ENCODE measurements at places on chromosomes 5 and 9.

DNA sequence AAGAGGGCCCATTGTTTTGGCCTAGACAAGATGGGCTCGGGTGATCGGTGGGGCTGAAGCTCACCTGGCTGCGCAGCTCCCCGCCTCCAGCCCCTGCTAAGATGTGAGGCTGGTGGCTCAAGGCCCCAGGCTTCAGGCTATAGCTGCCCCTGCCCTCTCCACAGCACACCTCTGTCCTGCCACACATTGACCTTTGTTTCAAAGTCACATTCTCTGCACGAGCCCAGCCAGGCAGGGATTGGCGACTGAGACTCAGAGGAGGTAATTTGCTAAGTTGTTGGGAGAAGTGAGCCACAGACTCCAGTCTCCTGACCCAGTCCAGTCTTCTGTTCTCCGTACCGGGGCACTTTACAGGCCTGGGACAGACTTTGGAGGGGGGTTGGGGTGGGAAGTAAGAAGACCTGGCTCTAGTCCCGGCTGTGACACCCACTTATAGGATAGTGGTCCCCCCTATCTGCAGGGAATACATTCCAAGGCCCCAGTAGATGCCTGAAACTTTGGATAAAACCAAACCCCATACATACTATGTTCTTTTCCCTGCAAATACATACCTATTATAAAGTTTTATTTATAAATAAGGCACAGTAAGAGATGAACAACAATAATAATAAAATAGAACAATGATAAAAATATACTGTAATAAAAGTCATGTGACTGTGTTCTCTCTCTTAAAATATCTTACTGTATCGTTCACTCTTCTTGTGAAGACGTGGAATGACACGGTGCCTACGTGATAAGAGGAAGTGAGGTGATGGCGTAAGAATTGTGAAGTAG is 13.3 kb downstream of the PDGFRB start:
- no peak for DNase-seq

- DNase-seq, result no peak
These were observed 419.6 kb downstream of the GADD45G start for GRCh38 chr9:90024409-90024808.

DNA sequence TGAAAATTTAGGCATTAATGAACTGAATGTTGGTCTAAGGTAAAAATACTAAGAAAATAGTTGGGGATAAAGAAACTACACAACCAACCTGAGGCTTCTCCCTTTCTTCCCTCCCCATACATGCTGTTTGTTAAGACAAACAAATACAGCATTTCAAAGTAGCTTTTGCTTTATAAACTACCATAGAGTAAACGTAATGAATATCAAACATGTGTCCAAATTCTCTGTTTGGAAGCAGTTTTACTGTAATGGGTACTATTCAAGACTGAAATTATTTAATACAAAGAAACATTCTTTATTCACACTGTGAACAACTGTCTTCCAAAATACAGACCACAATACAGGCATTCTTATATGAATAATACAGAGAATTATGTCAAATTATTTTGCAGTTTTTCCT is 52.0 kb downstream of the SLC44A1 start:
- DNase-seq, result no peak

DNA sequence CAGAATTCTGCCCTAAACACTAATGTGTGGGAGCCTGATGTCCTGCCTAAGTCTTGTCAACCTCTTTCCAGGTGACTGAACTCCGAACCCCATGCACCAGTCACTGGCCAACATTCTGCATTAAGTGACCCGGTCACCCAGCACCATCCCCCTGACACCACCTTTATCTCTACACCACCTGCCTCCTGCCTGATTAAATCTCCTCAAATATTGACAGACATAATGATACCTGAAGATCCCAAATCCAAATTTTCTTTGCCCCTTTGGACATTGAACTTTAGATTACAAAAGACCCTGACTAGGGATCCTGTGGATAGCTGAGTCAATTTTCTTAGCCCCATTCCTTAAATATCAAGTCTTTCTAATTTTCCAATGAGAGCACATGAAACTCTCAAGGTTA is 150.1 kb downstream of the GHR start:
- DNase-seq, result no peak

DNA sequence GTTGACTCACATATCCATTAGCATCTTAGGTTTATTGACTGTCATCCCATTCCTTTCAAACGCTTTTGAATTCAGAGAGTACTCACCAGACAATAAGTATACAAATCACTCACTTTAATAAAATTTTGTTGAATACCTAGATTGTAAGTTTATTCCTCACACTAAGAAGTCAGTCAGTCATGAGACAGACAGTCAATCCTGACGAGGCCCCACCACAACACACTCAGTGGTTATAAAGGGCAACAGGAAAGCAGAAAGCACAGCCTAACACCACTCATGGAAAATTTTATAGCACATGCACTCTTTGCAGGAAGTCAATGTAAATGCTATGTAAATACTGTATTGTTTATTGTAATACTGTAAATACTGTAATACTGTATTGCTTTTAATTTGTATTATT is 176.3 kb upstream of the PTGER4 start:
- DNase-seq, result peak; percentile 51

DNA sequence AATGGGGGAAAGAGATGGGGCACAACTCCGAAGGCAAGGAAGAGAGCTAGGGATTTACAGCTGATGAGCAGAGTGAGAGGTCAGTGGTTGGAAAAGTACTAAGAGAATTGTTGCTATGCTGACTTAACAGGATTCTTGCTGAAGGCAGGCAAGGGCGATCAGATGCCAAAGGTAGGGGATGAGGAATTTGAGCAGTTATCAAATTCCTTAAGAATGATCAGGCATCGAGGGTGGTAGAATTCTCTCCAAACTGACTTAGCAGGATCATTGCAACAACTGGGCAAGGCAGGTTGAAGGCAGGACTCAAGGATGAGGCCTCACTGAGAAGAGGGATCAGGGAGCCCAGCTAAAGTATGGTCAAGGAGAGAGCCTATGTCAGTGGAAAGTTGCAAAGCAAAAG is 171.0 kb downstream of the HSD17B3 start:
- no peak for DNase-seq

- no peak for DNase-seq
These were observed 69.4 kb upstream of the SPATA31D4 start for GRCh38 chr9:81858657-81859430.

- no peak for DNase-seq
These were observed 317.7 kb upstream of the IRX4 start for GRCh38 chr5:2200261-2200950.

DNA sequence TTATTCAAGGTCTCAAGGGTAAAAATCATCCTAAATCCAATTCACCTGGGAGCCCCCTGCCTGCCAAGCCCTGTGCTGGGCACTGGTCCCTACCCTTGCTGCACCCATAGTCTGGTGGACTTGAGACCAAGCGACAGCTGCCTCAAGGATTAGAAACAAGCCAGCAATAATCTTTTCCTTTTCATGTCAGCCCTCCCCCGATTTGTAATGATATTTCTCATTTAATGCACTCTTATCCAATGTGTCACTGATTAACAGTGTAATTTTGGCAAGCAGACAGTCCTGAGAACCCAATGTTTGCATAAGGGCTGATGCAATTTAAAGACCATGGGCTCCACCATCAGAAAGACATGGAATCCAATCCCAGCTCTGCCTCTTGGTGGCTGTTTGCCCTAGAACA is 108.9 kb downstream of the ACTL7B start:
- DNase-seq, result no peak

GRCh38 chr5:6485441-6485840 is 36.8 kb downstream of the UBE2QL1 start:
- DNase-seq, result no peak

DNA sequence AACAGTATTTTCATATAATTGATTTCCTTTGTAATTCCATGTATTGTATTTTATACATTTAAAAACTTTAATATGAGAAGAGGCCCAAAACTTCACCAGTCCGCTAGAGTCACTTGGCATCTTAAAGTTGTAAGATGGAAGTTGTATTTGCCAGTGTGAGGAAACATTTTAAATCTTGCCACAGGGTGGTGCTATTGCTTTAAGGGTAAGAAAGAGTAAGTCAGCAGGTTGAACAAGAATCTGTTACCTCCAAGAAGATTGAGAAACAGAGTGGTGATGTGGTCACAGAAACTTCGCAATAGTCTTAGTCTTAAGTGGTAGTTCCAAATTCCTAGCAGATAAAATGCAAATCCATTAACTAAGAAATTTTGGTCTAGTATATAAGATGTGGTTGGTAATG is 39.8 kb upstream of the RANBP6 start:
- DNase-seq, result peak; percentile 43
